Natural killer cell (primary cell): ENCODE measurements at places on chromosomes 7 and 10.

GRCh38 chr7:120615703-120616102 is 242.2 kb downstream of the TSPAN12 start:
- H3K27me3 ChIP-seq: no peaks in the 10 kb centered on the region
- H3K27ac ChIP-seq: no peak overlapping the region
- no peaks in the 10 kb centered on the region for H3K4me1 ChIP-seq
- no peaks in the 10 kb centered on the region for H3K36me3 ChIP-seq
- no peak overlapping the region for H3K4me3 ChIP-seq

DNA sequence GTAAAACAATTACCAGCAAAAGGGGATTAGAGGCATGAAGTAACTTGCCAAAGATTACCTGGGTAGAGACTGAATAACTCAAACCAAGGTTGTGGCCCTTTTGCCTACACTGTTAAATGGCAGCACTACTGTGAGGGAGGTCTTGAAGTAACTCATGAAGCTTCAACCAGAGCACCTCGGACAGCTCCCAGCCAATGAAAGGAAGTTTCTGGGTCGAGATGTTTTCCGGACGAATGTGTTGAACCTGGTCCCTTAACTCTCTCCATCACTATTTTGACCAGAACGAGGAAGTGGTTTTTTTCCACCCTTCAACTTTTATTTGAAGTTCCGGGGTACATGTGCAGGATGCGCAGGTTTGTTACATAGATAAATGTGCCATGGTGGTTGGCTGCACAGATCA is 133.6 kb upstream of the PRKCQ start:
- H3K36me3 ChIP-seq: no peaks in the 10 kb centered on the region
- H3K4me3 ChIP-seq: no peak overlapping the region
- no peak overlapping the region for H3K27ac ChIP-seq

- H3K27ac ChIP-seq: no peak overlapping the region
- no peaks in the 10 kb centered on the region for H3K27me3 ChIP-seq
- H3K4me1 ChIP-seq: no peaks in the 10 kb centered on the region
- DNase-seq: no peak
- H3K36me3 ChIP-seq: no peaks in the 10 kb centered on the region
Measured at GRCh38 chr10:62992145-62992721, 140.9 kb upstream of the NRBF2 start.

GRCh38 chr10:7687228-7687907 is 15.7 kb upstream of the ITIH2 start:
- no peaks in the 10 kb centered on the region for H3K27me3 ChIP-seq
- H3K36me3 ChIP-seq: no peaks in the 10 kb centered on the region
- no peak overlapping the region for H3K27ac ChIP-seq

DNA sequence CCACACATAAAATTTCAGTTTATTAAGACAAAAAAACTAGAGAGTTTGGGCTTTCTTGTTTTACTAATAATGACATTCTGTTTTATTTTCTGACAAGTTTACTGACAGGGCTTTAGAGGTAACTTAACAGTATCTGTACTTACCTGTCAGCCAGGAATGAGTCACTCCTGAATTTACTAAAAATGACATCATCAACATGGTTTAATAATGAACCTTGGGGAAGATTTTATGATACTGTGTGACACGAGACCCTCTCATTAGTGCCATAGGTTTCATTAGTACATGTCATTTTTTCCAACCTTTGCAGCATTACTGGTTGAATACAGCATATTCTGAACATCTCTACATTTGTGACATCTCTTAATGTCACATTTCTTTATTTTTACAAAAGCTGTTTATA is 131.1 kb downstream of the KCND2 start:
- H3K4me1 ChIP-seq: no peaks in the 10 kb centered on the region
- H3K27me3 ChIP-seq: no peaks in the 10 kb centered on the region
- H3K36me3 ChIP-seq: no peaks in the 10 kb centered on the region
- H3K4me3 ChIP-seq: no peak overlapping the region
- no peak for DNase-seq

DNA sequence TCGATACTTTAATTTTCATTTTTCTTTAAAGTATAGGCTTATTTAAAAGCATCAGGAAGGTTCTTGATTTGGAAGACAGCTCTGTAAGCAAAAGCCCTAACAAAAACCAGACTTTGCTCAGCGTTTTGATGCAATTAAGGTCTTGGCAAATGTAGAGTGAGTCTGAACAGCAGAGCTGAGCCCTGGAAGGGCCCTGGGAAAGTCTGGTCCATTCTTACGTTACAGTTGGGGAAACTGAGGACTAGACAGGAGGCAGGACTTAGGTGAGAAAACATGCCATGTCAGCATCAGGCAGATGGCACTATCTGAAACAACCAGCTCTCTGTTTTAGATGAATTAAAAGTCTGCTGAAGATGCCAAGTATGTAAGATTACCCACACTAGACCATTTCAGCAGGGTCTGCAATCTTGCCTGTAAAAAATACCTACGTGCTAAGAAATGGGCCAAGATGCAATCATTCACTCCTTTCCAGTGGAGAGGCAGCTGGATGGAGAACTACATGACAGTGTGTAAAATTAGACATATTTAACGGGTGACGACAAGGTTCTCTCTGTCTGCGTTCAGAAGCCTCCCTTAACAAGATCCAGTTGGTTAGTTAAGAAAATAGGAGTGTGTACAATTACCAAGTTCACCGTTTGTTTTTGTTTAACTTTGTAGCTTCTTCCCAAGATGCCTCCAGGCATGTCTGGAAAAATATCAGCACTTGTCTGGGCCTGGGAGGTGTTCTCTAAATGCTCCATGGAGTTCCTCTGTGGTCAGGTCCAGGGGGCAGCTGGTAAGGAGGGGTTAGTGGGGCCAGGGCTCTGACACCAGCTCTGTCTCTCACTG is 502.3 kb upstream of the ZMIZ1 start:
- no peak for DNase-seq
- no peak overlapping the region for H3K27ac ChIP-seq
- peaks cover 2% of the 10 kb centered on the region for H3K4me1 ChIP-seq
- no peaks in the 10 kb centered on the region for H3K36me3 ChIP-seq
- H3K27me3 ChIP-seq: no peaks in the 10 kb centered on the region

- no peaks in the 10 kb centered on the region for H3K4me1 ChIP-seq
- no peak overlapping the region for H3K27ac ChIP-seq
Measured at GRCh38 chr10:4770801-4771553, 55.0 kb upstream of the AKR1E2 start.

- no peak overlapping the region for H3K27ac ChIP-seq
- H3K4me3 ChIP-seq: no peak overlapping the region
- no peaks in the 10 kb centered on the region for H3K27me3 ChIP-seq
- H3K4me1 ChIP-seq: peaks cover under 1% of the 10 kb centered on the region
- DNase-seq: no peak
Measured at GRCh38 chr10:21803374-21803773, 200.2 kb downstream of the DNAJC1 start.

GRCh38 chr7:22633954-22634474 is 93.0 kb upstream of the IL6 start:
- H3K36me3 ChIP-seq: no peaks in the 10 kb centered on the region
- no peak overlapping the region for H3K27ac ChIP-seq
- H3K27me3 ChIP-seq: no peaks in the 10 kb centered on the region
- DNase-seq: no peak
- H3K4me3 ChIP-seq: no peak overlapping the region

DNA sequence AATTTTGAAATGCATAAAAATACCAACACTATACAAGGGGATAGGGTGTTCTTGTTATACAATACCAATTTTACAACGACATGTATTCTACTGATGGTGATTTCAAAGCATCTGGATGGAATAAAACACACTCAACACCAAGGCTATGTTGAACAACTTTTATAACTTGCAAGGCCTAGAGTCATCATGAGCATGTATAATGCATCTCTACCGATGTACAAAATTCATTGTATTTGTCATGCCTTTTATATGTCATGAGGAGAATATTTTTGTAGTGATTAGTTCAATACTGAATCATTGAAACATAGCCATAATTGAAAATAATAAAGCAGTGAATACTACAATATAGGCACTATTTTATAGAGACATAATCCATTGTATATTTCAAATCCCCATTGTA is 160.2 kb downstream of the ETV1 start:
- H3K4me1 ChIP-seq: no peaks in the 10 kb centered on the region
- no peak overlapping the region for H3K4me3 ChIP-seq
- no peak for DNase-seq
- no peaks in the 10 kb centered on the region for H3K36me3 ChIP-seq
- H3K27me3 ChIP-seq: no peaks in the 10 kb centered on the region

GRCh38 chr10:66832781-66833422 is 92.9 kb upstream of the LRRTM3 start:
- H3K27ac ChIP-seq: no peak overlapping the region
- H3K4me1 ChIP-seq: no peaks in the 10 kb centered on the region
- no peak overlapping the region for H3K4me3 ChIP-seq
- H3K27me3 ChIP-seq: no peaks in the 10 kb centered on the region
- no peak for DNase-seq

DNA sequence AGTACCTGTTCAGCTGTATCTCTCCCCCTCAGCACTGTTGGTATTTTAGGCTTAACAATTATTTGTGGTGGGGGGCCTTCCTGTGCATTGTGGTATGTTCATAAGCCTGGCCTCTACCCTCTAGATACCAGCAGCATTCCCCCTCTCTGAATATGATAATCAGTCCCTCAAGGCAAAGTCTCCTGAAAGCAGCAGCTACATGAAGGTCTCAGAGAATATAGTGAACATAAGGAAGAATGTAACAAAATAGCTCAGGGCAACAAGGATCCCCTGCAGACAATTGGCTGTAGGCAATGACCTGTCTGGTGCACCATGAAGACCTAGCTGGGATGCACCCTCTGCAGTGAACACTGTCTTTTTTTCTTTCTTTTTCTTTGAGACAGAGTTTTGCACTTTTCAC is 86.4 kb downstream of the CTBP2 start:
- peaks cover 9% of the 10 kb centered on the region for H3K4me1 ChIP-seq
- H3K36me3 ChIP-seq: peaks cover 1% of the 10 kb centered on the region
- H3K27me3 ChIP-seq: no peaks in the 10 kb centered on the region
- H3K27ac ChIP-seq: no peak overlapping the region
- H3K4me3 ChIP-seq: no peak overlapping the region
- DNase-seq: no peak

DNA sequence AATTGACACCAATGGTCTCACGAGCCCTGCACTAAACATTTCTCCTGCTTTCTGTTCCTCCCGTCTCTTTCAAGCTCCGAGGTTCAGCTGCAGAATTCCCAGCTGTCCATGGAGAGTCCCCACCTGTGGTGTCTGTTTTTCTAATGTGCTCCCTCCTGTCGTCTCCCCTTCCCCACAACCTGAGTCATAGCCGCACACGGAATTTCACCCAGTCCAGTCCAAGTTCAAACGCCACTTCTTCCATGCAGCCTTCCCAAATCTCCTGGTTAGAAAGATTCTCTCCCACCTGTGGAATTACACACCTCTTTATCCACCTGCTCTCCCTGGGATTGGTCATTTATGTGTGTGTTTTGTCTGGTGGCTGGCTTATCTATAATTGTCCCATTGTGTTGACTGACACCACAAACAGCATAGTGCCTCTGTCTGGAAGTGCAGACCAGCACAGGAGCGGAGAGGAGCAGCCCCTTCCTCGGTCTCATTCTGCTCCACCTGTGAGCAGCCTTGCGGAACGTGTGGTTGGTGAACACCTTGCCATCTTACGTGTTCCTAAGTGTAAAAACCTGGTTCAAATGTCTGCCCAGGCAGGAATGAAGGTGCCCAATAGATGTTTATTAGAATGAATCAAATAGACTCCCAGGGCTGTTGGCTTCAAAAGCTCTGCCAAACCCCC is 3.3 kb upstream of the DIP2C start:
- no peaks in the 10 kb centered on the region for H3K36me3 ChIP-seq
- peaks cover 7% of the 10 kb centered on the region for H3K27me3 ChIP-seq
- no peak overlapping the region for H3K4me3 ChIP-seq
- H3K4me1 ChIP-seq: no peaks in the 10 kb centered on the region
- no peak for DNase-seq

DNA sequence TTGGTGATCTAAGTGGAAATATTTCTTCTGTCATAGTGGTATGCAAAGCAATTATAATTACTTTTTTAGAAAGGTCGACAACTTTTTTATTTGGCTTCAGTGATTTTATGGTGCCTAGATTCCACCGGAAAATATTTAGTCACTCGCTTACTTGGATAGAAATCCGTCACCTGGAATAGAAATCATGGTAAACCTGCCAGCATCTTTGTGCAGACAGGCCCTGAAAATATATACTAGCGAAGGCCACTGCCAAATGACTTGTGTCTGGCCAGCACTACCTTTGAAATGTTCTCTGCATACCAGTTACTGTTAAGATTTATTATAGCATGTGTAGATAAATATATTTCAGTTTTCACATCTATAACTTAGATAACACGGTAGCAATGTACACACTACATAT is 226.4 kb downstream of the AGMO start:
- H3K27me3 ChIP-seq: no peaks in the 10 kb centered on the region
- DNase-seq: no peak
- H3K4me1 ChIP-seq: no peaks in the 10 kb centered on the region
- no peak overlapping the region for H3K4me3 ChIP-seq
- no peak overlapping the region for H3K27ac ChIP-seq

DNA sequence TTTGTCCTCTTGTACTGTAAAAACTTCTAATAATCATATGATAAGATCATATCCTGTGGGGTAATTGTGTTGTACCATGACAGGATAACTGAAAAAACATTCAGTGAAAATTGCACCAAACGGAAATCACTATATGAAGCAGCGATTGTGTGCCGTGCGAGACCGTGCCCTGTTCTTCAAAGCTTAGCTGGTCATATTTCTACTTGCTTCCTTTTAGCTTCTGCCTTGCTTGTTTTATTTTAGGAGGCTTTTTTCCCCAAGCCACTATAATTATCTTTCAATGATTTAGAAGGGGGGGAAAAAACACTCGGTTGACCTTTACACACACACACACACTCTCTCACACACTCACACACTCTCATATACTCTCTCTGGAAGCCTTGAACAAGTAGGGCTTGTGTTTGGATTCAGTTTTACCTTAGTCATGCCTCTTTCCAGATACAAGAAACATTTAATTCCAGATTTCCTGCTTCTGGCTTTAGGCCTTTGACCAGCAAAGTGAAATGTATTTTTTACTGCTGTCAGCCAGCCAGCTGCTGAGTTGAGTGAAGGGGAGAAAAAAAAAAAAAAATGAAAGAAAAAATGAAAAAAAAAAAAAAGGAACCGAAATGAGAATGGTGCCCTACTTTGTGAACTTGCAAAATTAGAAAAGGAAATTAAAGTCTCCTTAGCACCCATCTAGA is 181.4 kb downstream of the ARID5B start:
- DNase-seq: peak; percentile 74
- H3K27me3 ChIP-seq: no peaks in the 10 kb centered on the region
- H3K27ac ChIP-seq: peak overlapping the region; percentile 67
- H3K4me3 ChIP-seq: no peak overlapping the region

GRCh38 chr7:66877577-66878300 is 43.3 kb upstream of the TMEM248 start:
- H3K4me3 ChIP-seq: no peak overlapping the region
- DNase-seq: no peak
- no peaks in the 10 kb centered on the region for H3K27me3 ChIP-seq
- H3K27ac ChIP-seq: no peak overlapping the region
- H3K36me3 ChIP-seq: no peaks in the 10 kb centered on the region
